ENCODE measurements at places on chromosomes 5 and 9. TPM values are rescaled to one million over a fixed set of nuclear protein-coding genes. Genes with fewer than 3 reads are reported as not detected.

- peak; percentile 29 for DNase-seq
Measured at GRCh38 chr5:138789771-138790242, 36.6 kb downstream of the CTNNA1 start.

DNA sequence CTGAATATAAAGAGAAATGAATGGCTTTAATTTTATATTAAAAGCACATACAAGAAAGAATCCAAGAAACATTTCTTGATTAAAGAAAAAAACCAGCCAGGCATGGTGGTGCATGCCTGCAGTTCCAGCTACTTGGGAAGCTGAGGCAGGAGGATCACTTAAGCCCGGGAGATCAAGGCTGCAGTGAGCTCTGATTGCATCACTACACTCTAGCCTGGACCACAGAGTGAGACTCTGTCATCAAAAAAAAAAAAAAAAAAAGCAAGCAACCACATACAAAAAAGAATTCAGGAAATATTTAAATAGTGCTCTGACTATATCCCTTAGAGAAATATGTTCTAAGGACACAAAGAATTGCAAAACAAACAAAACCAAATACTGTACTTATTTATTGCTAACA is 2.5 kb upstream of the PLAC8L1 start:
- no peak for DNase-seq

- no peak for DNase-seq
Measured at GRCh38 chr5:106267256-106267655, 1403.5 kb downstream of the EFNA5 start.

GRCh38 chr5:96256795-96257470 is 176.1 kb downstream of the PCSK1 start:
- DNase-seq: peak; percentile 84

DNA sequence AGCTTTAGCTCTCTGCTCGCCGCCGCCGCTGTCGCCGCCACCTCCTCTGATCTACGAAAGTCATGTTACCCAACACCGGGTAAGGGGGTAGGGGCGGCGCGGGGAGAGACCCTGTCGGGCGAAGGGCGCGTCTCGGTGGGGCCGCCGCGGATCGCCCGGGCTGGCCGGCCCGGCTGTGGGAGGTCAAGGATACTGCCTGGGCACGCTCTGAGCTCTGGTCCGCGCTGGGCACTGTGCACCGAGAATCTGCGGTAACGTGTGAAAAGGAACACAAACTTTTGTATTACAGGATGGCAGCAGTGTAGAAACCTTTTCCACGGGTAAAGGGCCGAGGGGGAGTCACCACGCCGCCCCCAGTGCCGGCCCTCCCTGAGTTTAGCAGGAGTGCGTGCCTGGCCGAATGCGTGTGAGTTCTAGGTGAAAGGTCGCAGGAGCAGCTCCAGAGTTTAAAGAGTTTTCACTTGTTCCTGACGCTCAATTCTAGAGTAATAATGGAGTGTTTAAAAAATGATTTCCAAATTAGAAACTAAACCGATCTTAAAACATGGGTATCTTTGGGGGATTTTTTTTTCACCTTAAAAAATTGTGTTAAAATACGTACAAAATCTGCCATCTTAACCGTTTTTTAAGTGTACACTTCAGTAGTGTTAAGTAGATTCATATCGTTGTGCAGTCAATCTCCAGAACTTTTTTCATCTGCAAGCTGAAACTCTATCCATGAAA is at the start of gene HSDL2:
Gene HSDL2, plus strand, starts transcription at position 7 of the 723 bp plus-strand sequence. Its CDS starts 56 bp downstream, at position 63.
- DNase-seq: no peak

- DNase-seq: no peak
Measured at GRCh38 chr5:4013106-4013898, 417.7 kb downstream of the IRX1 start.

GRCh38 chr9:98805506-98806272 is 1.8 kb upstream of the GALNT12 start:
- DNase-seq: no peak

DNA sequence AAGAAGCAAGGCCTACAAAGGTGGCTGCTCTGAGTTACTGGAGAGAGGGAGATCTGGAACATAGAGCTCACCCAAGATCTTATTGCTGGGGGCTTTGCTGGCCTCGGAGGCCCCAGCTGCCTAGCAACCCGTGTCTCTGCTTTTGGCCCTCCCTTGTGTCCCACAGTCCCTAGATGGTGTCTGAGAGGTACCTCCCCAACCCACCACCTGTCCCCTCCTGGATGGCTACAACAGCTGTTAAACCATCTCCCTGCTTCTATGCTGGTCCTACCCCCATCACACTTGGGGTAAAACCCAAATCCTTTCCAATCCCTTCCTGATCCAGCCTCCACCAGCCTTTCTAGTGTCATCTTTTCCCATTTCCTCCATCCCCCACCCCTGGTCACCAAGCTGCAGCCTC is 86.6 kb downstream of the PPARGC1B start:
- no peak for DNase-seq

GRCh38 chr5:10489810-10490426 is 48.2 kb downstream of the ROPN1L start:
- DNase-seq: no peak

DNA sequence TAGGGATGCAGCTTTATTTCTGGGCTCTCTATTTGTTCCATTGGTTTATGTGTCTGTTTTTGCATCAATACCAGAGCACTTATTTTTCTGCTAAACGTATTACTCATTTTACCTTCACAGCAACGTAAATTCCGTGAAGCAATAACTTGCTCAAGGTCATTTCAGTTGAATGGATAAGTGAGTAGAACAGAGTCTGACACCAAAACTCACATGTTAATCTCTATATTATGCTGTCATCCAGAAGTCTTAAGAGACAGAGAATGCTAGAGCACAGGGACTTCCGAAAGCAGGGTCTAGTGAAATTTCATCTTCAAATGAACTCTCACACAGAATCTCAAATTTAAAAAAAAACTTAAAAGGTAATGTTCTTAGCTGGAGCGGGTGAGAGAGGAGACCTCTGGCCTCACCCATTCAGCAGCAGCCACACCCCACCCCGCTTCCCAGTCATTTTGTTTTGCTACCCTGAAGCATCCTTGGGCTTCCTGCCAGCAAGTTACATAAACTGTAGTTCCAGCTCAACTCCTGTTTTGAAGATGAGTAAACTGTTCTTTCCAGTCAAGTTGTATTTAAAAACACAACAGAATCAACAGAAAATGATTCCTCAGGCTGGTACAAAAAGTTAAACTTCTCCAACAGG is 69.3 kb downstream of the TRIM36 start:
- no peak for DNase-seq

IFNA2 gene
- not detected for total RNA-seq

OR1Q1 gene
- not detected for total RNA-seq

SPATA6L gene
- total RNA-seq: not detected

NR3C1 gene
- total RNA-seq: 22.5 TPM

CYLC2 gene
- not detected for total RNA-seq

CDH18 gene
- total RNA-seq: 1.8 TPM

All from NCI-H460 (cell line).